CD8-positive, alpha-beta memory T cell (primary cell): ENCODE measurements at places on chromosomes 4 and X. TPM values are rescaled to one million over a fixed set of nuclear protein-coding genes. Genes with fewer than 3 reads are reported as not detected.

PALLD gene
- 0.35 TPM for total RNA-seq

CLIC2 gene
- 0.26 TPM for total RNA-seq

MAGEA3 gene
- total RNA-seq: not detected

FAM114A1 gene
- not detected for total RNA-seq

STARD8 gene
- total RNA-seq: 0.24 TPM

STATH gene
- total RNA-seq: not detected

NXF2B gene
- not detected for total RNA-seq

CDKL2 gene
- total RNA-seq: 0.37 TPM

DNA sequence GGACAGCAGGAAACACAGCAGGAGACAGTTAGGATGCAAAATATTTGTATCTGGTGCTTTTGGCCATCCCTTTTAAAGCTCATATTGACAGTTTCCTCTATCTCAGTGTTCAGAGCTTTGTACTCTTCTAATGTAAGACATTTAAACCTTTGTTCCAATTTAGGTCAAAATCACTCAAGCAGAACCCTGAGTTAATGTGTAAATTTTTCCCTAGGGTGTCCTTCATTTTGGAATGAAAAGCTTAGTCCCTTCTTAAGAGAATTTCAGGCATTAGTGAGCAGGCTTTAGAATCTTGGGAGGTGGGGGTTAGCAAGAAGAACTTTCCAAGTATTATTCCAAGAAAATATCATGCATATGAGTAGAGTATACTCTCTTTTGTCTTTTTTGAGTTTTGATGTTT, 188.7 kb downstream of the GBA3 start:
- DNase-seq: no peak

DNA sequence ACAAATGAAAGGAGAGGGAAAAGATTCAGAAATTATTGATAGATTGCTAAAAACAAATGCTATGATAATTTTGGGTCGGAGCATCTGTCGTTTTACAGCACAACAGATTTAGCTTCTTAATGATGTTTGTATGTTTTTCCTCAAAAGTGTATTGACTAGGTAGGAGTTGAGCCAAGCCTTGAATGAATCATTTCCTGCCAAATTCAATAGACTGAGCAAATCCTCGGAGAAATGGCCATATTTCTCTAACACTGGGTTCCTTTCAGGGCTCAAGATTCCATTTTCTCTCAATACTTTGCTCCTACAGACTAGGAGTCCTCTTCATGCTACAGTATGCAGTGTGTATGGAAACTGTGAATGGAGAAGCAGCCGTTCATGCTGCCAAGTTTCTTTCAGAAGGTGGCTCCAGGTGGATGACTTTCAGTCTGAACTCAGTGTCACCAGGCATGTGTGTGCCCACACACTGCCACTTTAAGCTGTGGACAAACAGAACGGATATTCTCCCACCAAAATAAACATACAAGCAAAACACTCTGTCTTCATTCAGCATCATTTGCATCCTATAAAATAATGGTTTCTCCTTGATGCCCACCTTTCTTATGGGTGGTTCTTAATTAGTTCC, 146.0 kb downstream of the TBL1X start:
- no peak for DNase-seq

- DNase-seq: no peak
Measured at GRCh38 chrX:141468940-141469339, 115.6 kb downstream of the SPANXA1 start.

- DNase-seq: no peak
Measured at GRCh38 chr4:156391325-156391653, 437.6 kb upstream of the CTSO start.

GRCh38 chrX:68659385-68659784, 11.9 kb downstream of the STARD8 start:
- no peak for DNase-seq

- DNase-seq: no peak
Measured at GRCh38 chr4:17554568-17554967, 22.4 kb upstream of the LAP3 start.

DNA sequence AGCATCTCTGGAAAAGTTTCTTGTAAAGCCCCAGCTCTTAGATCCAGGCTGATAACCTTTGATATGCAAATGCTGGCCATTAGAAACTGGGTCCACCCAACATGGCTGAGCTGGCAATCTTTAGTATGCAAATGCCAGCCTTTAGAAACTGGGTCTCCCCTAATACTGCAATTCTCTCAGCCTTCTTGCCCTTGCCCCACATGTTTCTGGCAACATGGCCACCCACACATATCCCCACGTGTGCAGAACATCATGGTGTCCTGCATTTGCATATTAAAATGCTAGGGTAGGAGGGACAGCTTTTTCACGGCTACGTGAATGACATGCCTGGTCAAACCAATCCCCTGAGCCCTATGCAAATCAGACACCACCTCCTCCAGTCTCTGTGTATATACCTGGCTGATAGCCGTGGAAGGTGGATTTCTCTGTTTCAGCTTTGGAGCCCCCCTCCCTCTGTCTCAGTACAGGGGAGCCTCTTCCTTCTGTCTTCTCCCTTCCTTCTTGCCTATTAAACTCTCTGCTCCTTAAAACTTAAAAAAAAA, 344.0 kb upstream of the NWD2 start:
- no peak for DNase-seq

- DNase-seq: no peak
Measured at GRCh38 chr4:154039435-154040343, 250.8 kb upstream of the SFRP2 start.

DNA sequence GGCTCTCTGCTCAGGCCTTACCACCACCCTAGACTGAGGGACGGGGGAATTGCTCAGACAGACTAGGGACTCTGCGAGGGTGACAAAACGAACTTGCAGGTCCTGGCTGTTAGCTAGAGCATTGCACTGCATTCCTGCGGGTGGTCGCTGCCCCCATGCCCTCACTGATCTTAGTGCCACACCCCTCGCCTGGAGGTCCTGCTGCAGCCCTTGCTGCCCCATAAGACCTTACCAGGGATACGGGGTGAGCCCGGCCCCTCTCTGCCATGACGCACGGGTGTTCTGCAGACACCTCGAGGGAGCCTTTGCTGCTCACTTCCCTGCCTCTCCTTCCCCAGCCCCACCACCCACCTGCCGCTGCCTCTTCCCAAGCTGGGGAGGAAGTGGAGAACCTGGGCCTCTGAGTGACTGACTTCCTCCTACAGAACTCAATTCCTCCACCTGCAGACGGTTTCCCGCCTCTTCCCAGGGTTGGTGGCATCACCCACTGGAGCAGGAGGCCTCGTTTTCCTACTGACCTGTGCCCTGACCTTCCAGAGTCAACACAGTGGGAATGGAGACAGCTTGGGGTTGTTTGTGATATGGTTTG, 19.8 kb upstream of the TBC1D14 start:
- no peak for DNase-seq

DNA sequence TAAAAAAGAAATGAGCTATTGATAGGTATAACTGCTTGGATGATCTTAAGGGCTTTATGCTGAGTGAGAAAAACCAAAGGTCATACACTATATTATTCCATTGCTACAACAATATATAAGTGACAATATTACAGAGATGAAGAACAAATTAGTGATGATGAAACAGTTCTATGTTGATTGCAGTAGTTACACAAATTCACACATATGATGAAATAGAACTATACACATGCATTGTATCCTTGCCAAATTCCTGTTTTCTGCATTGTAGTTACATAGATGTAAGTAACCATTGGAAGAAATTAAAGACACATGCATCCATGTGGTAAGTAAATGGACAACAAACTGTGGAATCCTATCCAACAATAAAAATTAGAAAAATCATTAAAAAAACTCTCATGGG, 76.5 kb downstream of the CENPC start:
- no peak for DNase-seq

- DNase-seq: no peak
Measured at GRCh38 chrX:68634649-68635227, 12.7 kb upstream of the STARD8 start.

DNA sequence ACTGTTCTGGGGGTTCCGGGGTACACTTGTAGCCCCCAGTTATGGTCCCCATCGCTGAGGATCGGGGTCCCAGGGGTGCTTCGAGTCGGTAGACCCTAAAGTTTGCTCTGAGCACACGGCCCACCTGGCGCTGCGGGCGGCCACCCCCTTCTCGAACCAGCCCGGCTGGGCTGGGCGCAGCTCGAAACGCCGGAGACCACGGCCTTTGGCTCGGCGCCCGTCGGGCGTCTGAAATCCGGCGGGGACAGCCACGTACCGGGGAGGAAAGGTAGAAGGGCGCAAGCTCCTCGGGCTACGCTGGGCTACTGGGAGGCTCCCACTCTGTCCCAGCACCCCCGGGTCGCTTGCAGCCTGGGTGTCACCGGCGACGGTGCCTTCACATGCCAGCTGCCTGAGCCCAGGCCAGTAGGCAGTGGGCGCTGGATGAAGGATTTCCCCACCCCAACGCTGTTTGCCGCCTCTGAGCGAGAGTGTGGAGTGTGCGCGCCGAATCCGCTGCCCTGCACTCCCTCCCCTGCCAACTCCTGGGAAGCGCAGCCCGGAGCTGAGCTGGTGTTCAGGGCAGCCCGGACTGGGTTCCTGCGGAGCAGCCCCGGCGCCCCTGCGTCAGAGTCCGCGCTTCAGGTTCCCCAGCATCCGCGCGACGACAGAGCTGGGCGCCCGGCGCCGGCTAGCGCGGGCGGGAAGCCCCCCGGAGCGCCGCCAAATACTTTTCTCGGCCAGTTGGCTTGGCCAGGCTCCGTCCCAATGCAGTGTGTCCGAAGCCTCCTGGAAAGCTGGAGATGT, 637 bp downstream of the MAMLD1 start:
- no peak for DNase-seq

DNA sequence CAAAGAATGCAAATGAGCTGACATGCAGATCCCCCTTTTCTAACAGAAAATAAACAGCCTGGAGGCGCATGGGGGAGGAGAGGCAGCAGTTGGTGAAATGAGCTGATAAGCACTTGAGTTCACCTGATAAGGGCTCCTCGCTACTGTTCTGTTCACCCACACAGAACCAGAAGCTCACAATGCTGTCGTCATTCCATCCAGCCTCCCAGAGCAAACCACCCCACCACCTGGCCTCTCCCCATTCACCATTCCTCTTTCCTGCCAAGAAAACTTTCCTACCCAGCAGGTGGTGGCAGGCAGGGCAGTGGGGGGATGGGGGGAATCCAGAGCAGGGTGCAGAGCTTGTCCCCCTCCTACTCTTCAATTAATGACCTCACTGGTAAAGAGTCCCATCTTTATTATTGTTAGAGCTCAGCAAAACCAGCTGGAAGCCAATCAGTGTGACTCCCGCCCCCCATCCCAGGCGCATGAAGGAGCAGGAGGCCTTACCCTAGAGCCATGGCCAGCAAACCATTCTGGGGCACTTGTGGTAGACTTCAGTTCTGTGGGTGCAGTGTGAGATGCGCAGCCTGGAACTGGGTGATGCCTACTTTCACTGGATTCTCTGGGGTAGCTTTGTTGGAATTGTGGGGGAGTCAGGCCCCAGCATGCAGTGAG, 350.3 kb downstream of the ZIC3 start:
- no peak for DNase-seq

- no peak for DNase-seq
Measured at GRCh38 chr4:2925931-2926860, 37.0 kb downstream of the NOP14 start.

- DNase-seq: no peak
Measured at GRCh38 chr4:25065431-25065858, 34.7 kb upstream of the LGI2 start.

DNA sequence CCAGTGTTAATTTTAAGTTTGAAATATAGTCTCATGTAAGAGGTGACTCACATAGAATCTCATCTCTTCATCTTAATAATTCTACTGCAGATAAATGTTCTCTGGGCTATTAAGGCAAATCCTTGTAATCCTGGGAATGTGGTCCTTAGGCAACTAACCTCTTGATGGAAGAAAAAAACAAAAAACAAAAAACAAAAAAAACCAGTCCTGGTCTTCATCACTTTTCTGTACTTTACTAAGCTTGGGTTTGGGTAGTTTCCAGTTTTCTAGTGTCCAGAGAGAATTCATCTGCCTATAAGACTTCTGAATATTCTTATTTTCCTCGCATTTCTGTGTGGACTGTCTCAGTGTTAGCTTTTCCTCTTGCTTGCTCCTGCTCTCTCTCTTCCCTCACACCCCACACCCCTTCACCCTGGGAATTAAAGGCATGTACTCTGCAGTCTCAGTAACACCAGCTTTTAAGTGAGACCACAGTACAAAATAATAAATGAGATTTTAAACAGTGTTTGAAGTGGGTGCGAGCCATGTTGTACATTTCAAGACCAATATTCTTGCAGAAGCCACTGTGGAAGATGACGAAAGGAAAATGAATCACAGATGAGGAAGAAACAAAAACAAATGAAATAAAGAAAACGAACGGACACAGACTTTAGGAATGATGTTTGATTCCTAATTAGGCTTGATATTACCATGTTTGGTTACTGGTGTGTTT, 51.7 kb downstream of the HAND2 start:
- DNase-seq: no peak

DNA sequence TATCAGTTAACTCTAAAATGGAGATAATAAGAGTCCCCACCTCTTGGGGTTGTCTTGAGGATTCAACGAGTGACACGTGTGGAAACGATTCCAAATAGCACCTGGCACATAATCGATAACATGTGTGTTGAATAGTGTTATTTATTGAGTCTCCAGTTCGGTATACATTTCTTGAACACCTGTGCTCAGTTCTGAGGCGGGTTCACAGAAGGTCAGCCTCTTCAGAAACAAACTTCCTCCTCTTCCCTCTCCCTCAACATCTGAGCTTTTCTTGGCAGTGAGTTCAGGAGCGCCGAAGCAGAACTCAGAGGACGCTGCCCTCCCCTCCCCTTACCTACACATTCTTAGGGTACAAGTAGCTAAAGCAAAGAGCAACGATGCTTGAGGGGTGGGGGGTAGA, 934 bp downstream of the PDHA1 start:
- no peak for DNase-seq

- DNase-seq: no peak
Measured at GRCh38 chr4:70589785-70590184, 2.3 kb upstream of the AMBN start.

GRCh38 chrX:77276742-77277141, 170.4 kb upstream of the FGF16 start:
- no peak for DNase-seq
